ENCODE measurements at places on chromosomes 16 and 17.

GRCh38 chr17:67059372-67059771 is 15.0 kb downstream of the CACNG1 start:
- H3K36me3 ChIP-seq, result peaks cover 14% of the 10 kb centered on the region
- peaks cover 8% of the 10 kb centered on the region for H3K4me1 ChIP-seq
- H3K27me3 ChIP-seq, result no peaks in the 10 kb centered on the region
- no peak for DNase-seq
- H3K4me3 ChIP-seq, result no peak overlapping the region

- H3K36me3 ChIP-seq, result no peaks in the 10 kb centered on the region
- no peak overlapping the region for H3K4me3 ChIP-seq
- no peak overlapping the region for H3K27ac ChIP-seq
- DNase-seq, result no peak
- H3K4me1 ChIP-seq, result no peaks in the 10 kb centered on the region
Observed at GRCh38 chr17:69900829-69901228, 174.2 kb upstream of the KCNJ16 start.

GRCh38 chr16:68529608-68529930 is 9.5 kb upstream of the ZFP90 start:
- peak overlapping the region; percentile 87 for H3K27ac ChIP-seq
- no peak for DNase-seq
- peaks cover 18% of the 10 kb centered on the region for H3K4me1 ChIP-seq
- H3K4me3 ChIP-seq, result peak overlapping the region; percentile 89
- peaks cover 9% of the 10 kb centered on the region for H3K36me3 ChIP-seq
- H3K27me3 ChIP-seq, result no peaks in the 10 kb centered on the region

GRCh38 chr16:11078812-11079459 is 134.6 kb downstream of the CLEC16A start:
- H3K4me3 ChIP-seq, result peak overlapping the region; percentile 27
- H3K27me3 ChIP-seq, result no peaks in the 10 kb centered on the region
- H3K27ac ChIP-seq, result peak overlapping the region; percentile 92

GRCh38 chr17:17498606-17499301 is 2.6 kb upstream of the RASD1 start:
- H3K4me1 ChIP-seq, result peaks cover 11% of the 10 kb centered on the region
- H3K4me3 ChIP-seq, result no peak overlapping the region
- H3K27ac ChIP-seq, result no peak overlapping the region
- no peaks in the 10 kb centered on the region for H3K36me3 ChIP-seq

GRCh38 chr16:28496844-28497243 is 2.4 kb downstream of the APOBR start:
- no peak overlapping the region for H3K4me3 ChIP-seq
- H3K36me3 ChIP-seq, result no peaks in the 10 kb centered on the region
- no peaks in the 10 kb centered on the region for H3K27me3 ChIP-seq
- DNase-seq, result no peak

Data from memory B cell (primary cell).